Activated CD8-positive, alpha-beta memory T cell treated with anti-CD3 and anti-CD28 coated beads, Interleukin-2, amount 10 ng/mL, durations not matched to agents 7 days and 5 days (primary cell): ENCODE measurements at places on chromosomes 1 and 21. TPM values are rescaled to one million over a fixed set of nuclear protein-coding genes. Genes with fewer than 3 reads are reported as not detected.
A peak's percentile ranks its signal among the peaks of the same experiment; 100 is the strongest.

GRCh38 chr1:37901191-37901892 is 42.0 kb upstream of the MTF1 start:
- H3K4me3 ChIP-seq, result no peak overlapping the region
- peaks cover 25% of the 10 kb centered on the region for H3K36me3 ChIP-seq
- H3K4me1 ChIP-seq, result peaks cover 13% of the 10 kb centered on the region
- no peak for DNase-seq
- no peaks in the 10 kb centered on the region for H3K27me3 ChIP-seq
- H3K27ac ChIP-seq, result peak overlapping the region; percentile 53

GRCh38 chr1:66243548-66244130 is 290.3 kb upstream of the SGIP1 start:
- DNase-seq, result no peak
- H3K36me3 ChIP-seq, result no peaks in the 10 kb centered on the region
- peaks cover 28% of the 10 kb centered on the region for H3K4me1 ChIP-seq
- H3K27me3 ChIP-seq, result no peaks in the 10 kb centered on the region
- H3K4me3 ChIP-seq, result no peak overlapping the region

GRCh38 chr1:46288485-46289133 is 14.8 kb downstream of the LRRC41 start:
- H3K27ac ChIP-seq, result peak overlapping the region; percentile 10
- H3K27me3 ChIP-seq, result no peaks in the 10 kb centered on the region
- H3K4me1 ChIP-seq, result peaks cover 16% of the 10 kb centered on the region
- H3K4me3 ChIP-seq, result no peak overlapping the region

DNA sequence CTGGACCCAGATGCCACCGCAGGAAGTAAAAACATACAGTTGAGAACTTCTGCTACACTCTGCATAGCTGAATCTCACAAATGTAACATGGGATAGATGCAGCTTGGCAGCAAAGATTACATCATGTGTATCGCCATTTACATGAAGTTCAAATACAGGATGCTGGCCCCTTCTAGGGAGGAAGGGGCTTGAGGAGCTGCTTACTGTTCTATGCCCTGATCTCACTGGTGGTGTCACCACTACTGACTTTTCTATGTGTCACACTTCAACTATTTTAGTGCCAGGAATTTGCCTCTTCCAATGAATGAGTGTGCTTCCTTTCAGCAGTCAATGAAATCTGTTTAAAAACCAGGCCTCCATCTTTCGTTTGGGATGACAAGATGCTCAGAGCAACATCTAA is 31.1 kb downstream of the MRAP start:
- H3K27me3 ChIP-seq, result no peaks in the 10 kb centered on the region
- DNase-seq, result no peak
- no peaks in the 10 kb centered on the region for H3K4me1 ChIP-seq

DNA sequence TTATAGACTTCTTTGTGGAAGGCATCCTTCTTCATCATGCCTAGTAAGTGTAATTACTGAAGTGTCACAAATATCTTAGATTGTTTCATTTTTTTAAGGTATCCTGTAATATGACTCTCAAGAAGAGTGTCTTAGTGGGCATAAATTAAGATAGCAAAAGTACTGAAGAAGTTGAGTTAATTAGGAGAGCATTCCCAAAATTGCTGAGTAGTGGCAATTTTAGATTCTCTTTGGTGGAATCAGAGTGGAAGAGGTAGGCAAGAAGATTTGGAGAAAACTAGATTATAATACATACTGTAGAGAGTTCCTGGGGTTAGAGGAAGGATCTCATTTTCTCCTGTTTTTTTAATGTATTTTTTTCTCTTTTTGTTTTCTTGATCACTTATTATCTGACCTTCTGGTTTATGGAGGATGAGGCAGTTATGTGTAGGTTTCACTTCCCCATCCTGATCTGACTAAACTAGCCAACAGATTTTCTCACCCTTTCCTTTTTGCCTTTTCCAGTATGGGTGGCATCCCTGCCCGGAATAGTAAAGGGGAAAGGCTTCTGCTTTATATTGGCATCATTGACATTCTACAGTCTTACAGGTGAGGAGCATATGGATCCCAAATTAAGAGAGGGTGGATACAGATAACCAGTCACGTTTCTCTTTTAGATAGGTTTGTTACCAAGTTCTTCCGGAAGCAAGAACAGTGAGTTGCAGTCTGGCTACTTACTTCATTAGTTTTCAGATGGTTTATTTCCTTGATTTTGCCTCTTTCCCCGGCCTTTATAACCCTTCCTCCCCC is 16.7 kb upstream of the PSMD4 start:
- no peak for DNase-seq
- peaks cover 7% of the 10 kb centered on the region for H3K4me1 ChIP-seq
- no peaks in the 10 kb centered on the region for H3K27me3 ChIP-seq

GRCh38 chr1:6317098-6317760 is 56.3 kb upstream of the GPR153 start:
- H3K36me3 ChIP-seq, result peaks cover 6% of the 10 kb centered on the region
- H3K4me1 ChIP-seq, result no peaks in the 10 kb centered on the region
- no peak for DNase-seq
- H3K4me3 ChIP-seq, result no peak overlapping the region
- H3K27ac ChIP-seq, result peak overlapping the region; percentile 33

DNA sequence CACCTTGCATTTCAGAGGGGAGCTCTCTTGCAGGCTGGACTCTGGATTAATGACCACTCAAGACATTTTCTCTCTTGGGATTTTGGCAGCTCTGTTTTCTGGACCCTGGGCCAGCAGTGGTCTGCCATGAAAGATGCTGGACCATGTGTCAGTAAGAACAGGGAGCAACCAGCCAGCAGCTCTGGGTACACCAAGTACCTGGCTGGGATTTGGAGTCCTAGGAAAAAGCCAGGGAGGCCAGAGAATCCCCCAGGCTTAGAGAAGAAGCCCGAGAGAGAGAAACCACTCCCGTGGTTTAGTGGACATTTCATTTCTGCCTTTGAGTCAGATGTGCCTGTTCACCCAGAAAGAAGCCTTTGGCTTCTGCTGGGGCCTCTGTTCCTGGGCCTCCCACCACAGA is 2.5 kb downstream of the NFASC start:
- no peak overlapping the region for H3K27ac ChIP-seq
- H3K4me1 ChIP-seq, result peaks cover 5% of the 10 kb centered on the region
- no peaks in the 10 kb centered on the region for H3K36me3 ChIP-seq
- peaks cover 13% of the 10 kb centered on the region for H3K27me3 ChIP-seq
- no peak for DNase-seq

DNA sequence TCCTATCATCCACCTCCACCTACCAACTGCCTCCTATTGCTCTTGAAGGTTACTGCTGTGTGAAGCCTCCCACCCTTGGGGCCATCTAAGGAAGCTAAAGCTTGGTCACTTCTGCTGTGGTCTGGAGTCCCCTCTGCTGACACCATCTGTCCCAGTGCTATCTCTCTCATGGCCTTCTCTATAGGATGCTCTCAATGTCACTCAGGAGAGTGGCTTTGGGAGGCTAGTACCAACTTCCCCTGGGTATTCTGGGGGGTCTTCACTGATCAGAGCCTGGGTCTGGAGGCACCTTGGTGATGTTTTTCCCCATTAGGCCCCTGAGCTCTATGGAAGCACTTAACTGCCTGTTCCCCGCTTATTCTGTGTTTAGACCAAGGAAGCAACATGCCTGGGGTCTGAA is 12.3 kb upstream of the NCF2 start:
- peaks cover 21% of the 10 kb centered on the region for H3K4me1 ChIP-seq
- H3K4me3 ChIP-seq, result no peak overlapping the region
- H3K36me3 ChIP-seq, result peaks cover 1% of the 10 kb centered on the region
- H3K27me3 ChIP-seq, result peaks cover 18% of the 10 kb centered on the region

GRCh38 chr1:47434051-47434842 is 3.6 kb upstream of the FOXD2 start:
- peaks cover 28% of the 10 kb centered on the region for H3K36me3 ChIP-seq
- H3K27ac ChIP-seq, result no peak overlapping the region
- H3K27me3 ChIP-seq, result peaks cover 15% of the 10 kb centered on the region
- H3K4me1 ChIP-seq, result peaks cover 46% of the 10 kb centered on the region
- no peak for DNase-seq

DNA sequence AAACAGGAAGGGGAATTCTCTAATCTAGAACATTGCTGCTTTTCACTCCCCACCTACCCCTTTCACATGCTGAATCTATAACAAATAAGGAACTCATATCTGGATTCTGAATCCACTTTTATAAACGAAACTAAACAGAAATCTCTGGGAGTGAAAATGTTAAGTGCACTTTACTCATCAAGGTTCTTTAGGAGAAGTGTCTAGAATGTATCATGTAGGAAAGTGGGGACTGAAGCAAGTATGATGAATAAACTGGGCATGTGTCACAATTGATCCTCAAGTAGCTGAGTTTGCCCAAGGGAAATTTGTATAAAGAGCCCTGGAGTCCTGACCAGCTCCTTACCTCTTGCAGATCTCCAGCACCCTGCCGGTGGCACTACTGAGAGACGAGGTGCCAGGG is 19.8 kb downstream of the AVPR1B start:
- no peak overlapping the region for H3K4me3 ChIP-seq
- H3K27me3 ChIP-seq, result peaks cover 64% of the 10 kb centered on the region
- H3K36me3 ChIP-seq, result no peaks in the 10 kb centered on the region
- H3K4me1 ChIP-seq, result no peaks in the 10 kb centered on the region
- no peak for DNase-seq

MAN1C1 gene
- total RNA-seq, result 15.5 TPM
